ENCODE measurements at places on chromosomes 7 and 10.

DNA sequence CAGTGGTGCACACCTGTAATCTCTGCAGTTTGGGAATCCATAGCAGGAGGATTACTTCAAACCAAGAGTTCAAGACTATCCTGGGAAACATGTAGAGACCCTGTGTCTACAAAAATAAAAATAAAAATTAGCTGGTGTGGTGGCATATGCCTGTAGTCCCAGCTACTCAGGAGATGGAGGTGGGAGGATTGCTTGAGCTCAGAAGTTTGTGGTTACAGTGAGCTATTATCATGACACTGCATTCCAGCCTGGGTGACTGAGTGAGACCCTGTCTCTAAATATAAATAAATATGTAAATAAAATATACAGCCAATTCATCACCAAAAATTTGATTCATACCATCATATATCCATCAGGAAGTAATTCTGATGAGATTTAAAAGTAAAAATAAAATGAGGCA lies 60.9 kb downstream of the ANKRD7 start:
- no peak for DNase-seq

GRCh38 chr10:27908231-27908630 lies 90.6 kb downstream of the ODAD2 start:
- DNase-seq: no peak

DNA sequence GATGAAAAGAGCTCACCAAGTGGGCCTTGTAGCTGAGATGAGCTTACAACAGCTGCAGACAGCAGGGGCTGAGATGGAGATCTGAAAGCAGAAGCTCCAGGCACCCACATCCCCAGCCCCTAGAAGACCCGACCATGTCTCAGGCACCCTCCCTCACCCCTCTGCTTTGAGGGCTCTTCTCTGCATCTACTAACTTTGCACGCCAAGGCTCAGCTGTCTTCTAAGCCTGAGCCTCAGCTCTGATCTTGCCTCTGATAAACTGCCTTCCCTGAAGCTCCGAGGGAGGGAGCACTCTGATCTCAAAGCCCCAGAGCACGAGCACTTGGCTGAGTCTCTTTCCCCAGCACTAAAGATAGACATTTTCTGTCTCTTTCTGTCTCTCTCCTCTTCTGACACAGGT lies 42.0 kb downstream of the ANXA8 start:
- DNase-seq: no peak

DNA sequence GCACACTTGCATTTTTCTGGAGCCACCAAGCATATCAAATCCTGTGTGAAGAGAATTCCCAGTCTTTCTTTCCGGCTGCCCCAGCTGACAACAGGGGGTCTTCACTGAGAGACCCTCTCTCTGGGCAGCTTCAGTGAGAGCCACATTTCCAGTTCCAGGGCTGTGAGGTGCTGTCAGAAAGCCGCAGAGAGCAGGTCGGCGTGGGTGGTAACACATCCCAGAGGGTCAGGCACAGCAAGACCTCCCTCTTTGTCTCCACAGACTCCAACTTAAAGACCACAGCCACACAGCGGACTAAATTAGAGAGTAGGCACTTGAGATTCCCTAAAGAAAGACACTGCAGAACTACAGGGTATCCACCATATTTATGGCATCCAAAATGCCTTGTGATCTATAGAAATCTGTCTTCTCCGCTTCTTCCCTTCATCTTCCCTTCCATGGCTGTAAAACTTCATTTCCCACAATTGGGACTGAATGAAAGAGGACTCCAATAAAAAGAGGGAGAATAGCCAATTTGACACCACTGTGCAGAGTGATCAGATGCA lies 116.0 kb upstream of the C7orf33 start:
- no peak for DNase-seq

DNA sequence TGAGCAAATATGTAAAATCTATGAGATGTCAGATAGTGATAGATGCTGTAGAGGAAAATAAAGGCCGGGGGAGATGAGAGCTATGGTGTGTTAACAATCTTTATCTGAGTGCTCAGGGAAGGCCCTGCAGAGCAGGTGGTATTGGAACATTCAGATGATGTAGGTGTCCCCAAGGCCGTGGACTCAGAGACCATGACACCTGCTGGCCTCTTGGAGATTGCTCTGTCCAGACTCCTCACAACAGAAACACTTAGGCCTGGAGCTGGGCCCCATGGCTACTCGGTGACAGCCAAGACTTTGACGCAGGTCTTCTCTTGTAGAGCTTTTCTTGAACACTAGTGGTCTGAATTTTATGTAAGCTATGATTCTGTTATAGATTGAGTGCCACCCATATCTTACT lies 13.3 kb downstream of the AKR1E2 start:
- DNase-seq: no peak

GRCh38 chr10:34622945-34623344 lies 192.2 kb downstream of the PARD3 start:
- no peak for DNase-seq

GRCh38 chr7:88637795-88638194 lies 121.7 kb upstream of the ZNF804B start:
- DNase-seq: no peak

- DNase-seq: no peak
These were observed 77.2 kb downstream of the DNAH11 start for GRCh38 chr7:21620054-21620453.

DNA sequence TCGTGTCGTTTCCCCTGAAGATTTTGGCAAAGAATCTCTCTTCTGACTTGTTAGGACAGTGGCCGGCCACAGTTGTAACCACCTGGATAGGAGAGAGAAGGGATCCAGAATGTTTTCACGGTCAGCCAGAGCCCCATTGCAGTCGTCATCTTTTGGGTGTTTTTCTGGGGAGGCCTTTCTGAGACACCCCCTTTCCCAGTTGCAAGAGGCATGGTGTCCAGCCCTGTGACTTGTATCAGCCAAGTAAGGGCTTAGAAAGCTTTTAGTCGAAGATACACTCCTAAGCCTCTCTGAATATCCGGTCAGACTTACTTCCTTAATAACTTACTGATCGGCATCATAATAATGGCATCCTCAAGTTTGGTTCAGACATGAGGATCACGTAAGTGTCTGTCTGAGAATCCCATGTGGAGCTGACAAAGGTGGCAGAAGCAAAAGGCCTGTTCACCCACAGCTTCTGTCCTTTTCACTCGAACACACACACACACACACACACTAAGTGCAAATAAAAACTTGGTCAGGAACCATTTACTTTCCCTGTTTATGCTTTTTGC lies 435.7 kb upstream of the GALNT17 start:
- DNase-seq: no peak

DNA sequence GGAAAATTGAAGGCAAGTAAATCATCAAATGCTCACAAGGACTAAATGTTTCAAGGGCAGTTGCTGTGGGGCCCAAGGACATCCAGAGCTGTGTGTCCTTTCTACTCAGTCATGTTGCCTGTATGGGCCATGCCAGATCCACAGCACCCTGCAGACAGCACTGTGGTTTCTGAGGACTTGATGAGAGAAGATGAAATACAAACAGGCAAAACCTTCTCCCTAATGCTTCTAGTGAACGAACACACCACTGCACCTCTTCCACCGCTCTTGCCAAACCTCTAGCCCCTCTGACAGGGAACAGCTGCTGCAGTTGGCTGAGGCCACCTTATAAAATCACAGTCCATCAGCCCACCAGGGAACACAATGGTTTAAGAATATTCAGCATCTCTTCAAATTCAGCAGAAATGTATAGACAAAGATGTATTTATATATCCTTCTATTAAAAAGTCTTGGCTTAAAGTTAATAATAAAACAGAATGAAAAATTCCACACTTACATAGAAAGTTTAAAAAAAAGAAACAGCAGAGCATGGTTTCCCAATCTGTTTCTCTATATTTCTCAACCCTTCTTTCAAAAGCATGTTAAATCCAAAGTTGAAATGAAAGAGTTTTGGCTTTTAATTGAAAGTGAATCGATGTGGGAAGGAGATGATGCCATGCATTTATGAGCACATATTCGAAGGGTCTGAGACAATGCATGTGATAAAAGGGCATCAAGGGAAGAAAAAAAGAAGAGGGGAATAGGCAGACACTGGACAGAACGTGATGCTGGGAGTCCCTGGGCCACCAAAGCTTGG lies 14.0 kb downstream of the CYP3A7 start:
- no peak for DNase-seq

GRCh38 chr10:1121271-1121970 lies 65.2 kb downstream of the WDR37 start:
- no peak for DNase-seq

- no peak for DNase-seq
These were observed 441.8 kb downstream of the RPS24 start for GRCh38 chr10:78475437-78475836.

GRCh38 chr10:89475125-89475524 lies 60.3 kb downstream of the SLC16A12 start:
- DNase-seq: no peak

DNA sequence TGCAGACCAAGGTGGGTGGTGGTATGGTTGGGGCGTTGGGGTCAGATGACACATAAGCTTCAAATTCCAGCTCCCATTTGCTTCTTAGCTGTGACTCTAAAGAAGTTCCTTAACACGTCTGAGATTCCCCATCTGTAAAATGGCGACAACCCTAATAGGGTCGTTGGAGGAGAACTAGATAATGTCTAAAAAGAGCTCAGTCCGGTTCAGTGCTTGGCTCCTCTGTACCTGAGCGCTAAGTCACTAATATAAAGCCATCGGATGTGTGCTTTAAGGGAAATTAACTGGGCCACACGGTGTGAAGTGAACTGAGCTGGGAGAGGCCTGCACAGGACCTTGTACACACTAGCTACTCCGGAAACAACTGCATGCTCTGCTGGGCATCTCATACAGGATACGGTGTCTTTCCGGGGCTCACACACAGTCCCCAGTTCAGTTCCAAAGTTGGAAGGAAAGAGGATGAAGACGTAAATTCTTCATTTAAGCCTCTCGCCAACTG lies 476 bp upstream of the ZFYVE27 start:
- DNase-seq: no peak

DNA sequence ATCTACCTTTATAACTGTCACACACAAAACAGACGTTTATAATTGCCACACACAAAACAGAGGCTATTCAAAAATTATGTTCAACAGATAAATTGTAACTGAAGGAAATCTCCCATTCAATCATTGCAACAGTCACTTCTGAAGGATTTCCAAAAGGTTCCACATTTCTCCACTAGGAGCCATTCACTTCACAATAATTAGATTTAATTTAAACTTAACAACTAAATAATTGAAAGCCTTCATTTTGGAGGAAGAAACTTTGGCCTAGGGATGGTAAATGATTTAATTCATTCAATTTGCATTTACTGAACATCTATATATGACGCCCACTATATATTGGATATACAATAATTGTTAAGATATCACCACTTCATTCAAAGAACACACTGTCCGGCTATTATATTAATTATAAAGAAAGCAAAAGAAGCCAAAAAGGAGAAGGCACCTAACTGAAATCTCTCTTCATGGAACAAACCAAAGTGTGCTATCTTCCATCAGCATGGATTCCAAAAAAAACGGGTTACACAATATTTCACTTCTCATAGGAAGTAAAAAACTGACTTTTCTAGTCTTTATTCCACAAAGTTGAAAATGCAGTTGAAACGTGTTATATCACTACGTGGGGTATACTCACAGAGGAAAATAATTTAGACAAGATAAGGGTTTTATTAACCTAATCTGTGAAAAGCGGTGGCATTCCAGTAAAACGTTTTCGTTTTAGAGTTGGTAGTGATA lies 1.7 kb downstream of the ATAD1 start:
- no peak for DNase-seq

DNA sequence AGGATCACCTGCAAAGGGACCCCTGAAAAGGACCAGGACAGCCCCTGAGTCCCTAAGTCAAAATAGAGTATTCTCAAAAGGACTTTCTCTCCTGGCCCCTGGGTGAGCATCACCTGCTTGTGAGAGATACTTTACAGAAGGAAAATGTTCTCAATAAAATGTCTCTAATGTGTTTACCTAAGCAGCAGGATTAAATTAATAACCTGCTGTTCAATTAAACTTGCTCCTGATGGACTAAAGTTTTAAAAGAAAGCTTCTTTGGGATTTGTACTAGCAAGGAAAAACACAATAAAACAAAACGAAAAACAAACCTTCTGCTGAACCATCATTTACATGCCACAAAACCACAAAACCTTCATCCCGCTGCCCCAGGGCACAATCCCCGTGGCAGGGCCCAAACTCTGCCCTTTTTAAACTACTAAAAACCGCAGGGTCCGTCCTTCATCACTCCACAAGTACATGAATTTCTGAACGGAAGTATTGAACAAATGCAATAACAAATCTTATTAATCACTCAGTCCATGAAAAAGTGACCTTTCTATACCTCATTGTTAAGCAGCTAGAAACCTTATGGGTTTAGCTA lies 197.7 kb downstream of the TCERG1L start:
- no peak for DNase-seq

GRCh38 chr7:21550821-21551531 lies 8.1 kb downstream of the DNAH11 start:
- DNase-seq: no peak

Data from stimulated activated CD4-positive, alpha-beta T cell treated with anti-CD3 and anti-CD28 coated beads, TNF-alpha, amount 100 ng/mL, for 4 hours (primary cell).